ENCODE measurements at places on chromosomes 1 and 21.

DNA sequence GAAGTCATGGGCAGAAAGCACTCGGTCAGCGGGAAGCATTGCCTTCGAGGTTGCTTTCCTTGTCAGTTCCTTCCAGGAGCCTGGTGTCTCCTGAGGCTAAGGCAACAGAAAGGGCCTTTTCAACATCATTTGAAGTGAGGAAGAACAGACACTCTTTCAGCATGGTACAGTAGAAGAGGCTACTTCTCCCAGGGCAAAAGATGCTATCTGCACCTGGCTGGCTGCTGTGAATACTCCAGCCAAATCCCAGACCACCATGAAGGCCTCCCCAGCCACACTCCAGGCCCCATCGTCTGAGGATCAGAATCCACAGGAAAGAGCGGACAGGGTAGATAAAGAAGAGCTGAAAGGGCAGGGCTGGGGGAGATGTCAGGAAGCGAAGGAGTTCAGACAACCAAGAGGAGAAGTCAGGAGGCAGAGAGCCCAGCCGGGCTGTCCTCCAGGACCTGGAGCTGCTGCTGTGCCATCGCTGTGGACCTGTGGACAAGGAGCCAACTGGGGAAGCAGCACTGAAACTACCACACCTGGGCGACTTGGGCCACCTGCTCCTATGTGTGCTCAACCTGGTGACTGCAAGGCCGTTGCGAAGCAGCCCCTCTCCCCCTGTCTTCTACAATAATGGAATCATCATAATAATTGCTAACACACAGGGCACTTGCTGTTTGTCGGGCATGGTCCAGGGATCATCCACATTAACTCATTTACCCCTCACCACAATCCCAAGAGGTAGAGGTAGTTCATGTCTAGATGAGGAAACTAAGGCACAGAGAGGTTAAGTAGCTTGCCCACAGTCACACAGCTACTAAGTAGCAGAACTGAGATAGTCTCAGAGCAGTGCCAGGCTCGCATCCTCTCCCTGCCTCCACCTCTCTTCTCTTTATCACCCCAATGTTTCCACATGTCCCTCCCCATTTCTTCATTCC lies 88.0 kb upstream of the ZBTB40 start:
- no peak for DNase-seq

- DNase-seq, result no peak
Measured at GRCh38 chr1:36950604-36951291, 83.6 kb downstream of the GRIK3 start.

DNA sequence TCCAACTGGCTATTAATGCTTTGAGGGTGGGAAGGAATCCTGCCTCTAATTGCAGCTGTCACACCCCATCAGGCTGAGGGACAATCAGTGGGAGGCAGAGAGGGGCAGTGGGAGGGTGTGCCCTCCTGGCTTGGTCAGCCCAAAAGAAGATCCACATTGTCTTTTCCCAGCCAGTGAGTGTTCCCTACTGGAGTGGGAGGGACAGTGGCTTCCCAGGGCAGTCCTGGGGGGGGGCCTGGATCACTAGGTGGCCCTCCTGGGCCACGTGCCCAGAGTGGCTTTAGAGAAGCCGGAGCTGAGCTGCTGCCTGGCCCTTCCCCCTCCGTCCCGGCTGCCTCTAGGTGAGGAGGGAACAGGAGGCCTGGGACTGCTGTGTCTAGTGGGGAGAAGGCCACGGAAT lies 14.0 kb downstream of the INKA2 start:
- DNase-seq, result no peak

DNA sequence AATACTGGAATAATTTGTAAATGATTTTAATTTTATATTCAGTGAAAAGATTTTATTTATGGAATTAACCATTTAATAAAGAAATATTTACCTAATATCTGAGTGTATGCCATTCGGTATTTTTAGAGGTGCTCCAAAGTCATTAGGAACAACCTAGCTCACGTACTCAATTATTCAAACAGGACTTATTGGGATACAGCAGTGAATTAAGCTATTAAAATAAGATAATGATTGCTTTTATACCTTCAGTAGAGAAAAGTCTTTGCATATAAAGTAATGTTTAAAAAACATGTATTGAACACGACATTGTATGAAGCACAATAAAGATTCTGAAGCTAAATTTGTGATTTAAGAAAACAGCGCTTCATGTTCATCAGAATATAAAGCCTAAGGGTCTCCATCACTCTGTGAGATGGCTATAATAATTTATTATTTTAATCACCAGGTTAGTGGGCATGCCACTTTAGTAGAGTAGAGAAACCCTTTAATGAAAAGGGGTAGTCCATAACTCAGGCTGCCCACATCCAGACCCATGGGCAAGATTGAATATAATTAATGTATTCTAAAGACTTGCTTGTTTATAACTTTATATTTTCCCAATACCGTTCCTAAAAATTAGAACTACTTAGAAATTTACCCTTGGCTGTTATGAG lies 3.2 kb downstream of the CCN1 start:
- no peak for DNase-seq

- DNase-seq, result no peak
Measured at GRCh38 chr1:240598216-240599001, 13.5 kb downstream of the GREM2 start.

GRCh38 chr1:56321150-56321490 lies 258.2 kb downstream of the PLPP3 start:
- DNase-seq, result no peak

GRCh38 chr1:110829955-110830553 lies 42.9 kb upstream of the CD53 start:
- DNase-seq, result peak; percentile 27

DNA sequence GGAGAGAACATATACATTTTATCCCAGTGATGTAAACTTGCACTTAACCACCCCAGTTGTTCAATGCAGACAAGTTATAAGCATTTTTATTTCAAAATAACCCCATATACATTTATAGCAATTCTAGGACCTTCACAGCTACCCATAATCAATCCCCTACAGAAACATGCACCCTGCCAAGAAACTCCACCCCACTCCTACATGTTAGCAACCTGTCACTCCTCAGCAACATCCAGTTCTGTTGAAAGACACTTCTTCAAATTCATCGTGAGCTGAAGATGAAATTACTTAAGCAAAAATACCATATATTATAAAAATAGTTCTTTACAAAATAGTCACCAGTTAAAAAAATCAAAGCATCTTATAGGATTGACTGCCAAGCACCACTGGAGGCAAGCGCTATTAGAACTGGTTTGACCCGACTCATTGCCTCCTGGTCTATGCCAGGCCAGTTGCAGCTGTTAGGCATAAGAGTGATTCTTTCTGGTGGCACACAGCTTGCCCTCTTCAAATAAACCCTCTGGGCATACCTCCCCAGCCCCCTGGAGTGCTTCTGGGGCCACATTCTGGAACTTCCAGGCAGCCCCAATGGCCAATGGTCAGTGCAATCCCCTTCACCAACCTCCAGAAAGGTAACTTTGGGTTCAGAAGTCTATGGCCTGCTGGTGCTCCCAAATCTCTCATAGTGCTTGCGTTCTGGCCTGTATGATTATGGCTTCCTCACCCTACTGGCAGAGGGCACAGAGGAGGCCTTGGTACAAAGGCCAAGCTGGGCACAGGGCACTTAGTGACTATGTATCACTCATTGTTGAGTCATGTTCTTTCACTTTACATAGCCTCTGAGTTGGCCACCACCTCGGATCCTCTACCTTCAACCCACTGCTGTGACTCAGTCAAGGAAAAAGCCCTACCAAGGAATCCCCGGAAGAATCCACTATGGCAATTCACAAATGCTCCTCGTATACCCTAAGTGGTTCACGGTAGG lies 72.2 kb upstream of the RALGPS2 start:
- peak; percentile 67 for DNase-seq

- DNase-seq, result no peak
Measured at GRCh38 chr1:50415235-50416149, 7.8 kb downstream of the DMRTA2 start.

DNA sequence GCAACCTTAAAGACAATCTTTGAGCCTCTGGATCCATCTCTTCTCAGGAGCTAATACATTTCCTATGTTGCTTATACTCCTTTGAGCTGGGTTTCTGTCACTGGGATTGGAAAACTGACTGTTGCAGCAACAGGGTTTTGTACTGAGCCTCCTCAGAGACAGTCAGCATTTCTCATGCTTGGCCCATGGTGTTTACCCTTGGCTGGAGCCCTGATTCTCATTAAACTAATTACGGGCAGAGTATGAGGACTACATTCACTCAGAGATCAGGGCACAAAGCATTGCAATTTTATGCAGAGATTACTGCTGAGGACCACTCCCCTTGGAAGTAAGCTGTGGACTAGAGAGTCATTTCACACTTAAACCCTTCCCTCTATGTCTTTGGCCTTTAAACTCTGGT lies 134.5 kb downstream of the LRIG2 start:
- DNase-seq, result no peak

- DNase-seq, result no peak
Measured at GRCh38 chr1:32276032-32276782, 15.7 kb upstream of the HDAC1 start.

DNA sequence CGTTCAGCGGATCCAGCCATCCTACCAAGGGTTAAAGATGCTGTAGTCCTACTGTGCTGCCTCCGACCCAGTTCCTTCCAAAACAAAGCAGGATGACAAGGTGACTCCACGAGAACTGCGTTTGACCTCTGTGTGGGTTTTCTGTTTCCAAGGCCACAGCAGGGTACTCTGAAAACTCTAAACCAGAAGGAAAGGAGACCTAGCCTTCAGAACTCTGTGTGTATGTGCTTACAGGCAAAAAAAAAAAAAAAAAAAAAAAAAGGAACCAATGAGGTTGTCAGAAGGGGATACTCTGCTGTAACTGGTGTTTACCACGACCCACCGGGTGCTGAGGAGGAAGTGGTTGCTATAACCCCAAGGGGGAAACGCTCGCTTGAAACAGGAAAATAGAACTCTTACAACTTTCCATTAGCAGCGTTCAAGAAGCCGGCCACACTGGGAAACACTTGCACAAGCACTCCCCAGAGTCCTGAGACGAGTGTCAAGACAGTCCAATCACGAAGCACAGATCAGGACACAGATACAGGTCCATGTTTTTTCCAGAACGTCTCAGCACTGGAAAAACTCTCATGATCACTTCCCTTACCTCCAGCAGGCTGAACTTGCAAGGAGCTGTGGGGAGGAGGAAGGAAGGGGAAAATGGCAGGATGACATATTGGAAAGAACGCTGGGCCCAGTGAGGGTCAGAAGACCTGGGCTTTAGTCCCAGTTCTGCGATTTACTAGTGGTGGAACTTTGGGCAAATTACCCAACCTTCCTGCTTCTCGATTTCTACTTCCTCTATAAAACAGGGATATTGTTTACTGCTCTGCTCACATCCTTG lies 64.0 kb downstream of the ITPKB start:
- no peak for DNase-seq

DNA sequence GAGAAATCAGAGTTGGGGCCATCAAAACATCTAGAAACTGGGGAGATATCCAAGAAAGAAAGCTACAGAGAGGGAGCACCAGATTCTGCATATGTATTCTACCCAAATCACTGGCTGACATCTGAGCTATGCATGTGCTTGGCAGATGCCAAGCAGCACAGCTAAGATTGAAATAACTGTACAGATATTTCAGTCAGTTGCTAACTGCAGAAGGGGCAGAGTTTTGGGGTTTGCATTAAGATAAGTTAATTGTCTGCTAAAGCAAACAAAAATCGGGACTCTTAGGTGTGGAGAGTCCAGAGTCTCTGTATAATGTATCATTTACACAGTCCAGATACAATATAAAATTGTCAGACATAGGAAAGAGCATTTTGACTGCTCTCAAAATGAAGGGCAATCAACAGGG lies 437.1 kb downstream of the PTBP2 start:
- no peak for DNase-seq

DNA sequence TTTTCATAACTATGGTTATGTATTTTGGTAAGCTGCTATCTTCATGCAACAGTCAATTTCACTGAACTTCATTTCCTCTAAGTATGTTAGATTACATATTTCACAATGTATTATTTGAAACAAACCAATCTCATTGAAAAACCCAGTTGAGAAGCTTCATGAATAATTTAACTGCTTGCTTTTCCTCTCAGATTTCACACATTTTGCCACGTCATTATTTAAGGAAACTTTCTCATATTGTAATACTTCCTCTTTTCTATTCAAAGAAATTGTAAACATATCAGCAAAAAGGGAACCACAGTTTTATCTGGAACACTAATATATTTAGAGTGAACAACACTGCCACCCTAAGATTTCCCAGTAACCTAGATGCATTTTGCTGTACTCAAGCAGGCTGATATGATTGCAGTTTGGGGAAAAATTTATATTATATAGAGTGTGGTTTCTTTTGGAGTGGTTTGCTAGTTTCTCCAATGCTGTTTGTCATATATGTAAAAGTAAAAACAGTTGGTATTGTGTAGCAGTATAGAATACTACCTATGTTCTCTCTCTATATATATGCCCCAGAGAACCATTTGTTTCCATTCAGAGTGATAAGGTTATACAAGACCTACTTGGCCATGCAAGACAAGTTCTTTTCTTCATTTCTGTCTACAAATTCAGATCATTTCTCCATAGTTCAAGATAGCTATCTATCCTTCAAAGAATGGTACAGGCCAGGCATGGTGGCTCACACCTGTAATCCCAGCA lies 28.4 kb upstream of the AHCTF1 start:
- DNase-seq, result peak; percentile 35

DNA sequence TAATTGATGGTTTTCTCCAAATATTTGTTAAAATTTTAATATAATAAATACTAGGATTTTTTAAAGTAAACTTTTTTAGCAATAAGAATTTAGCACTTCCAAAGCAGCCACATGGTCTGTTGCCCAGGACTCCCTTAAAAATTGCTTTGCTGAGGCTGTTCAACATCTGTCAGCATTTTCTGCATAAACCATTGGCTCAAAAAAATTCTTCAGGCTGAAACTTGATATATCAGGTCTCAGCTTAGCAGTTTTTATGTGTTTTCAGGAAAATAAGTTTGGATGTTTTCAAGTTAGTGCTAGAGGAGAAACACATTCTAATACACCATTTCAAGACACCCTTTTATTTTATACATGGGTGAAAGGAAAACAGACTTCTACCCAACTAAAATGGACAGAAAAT lies 69.1 kb upstream of the C1orf105 start:
- DNase-seq, result peak; percentile 33

GRCh38 chr1:84225646-84226045 lies 75.9 kb upstream of the SAMD13 start:
- DNase-seq, result no peak

- no peak for DNase-seq
Measured at GRCh38 chr1:23124259-23125026, 44.2 kb downstream of the LUZP1 start.

DNA sequence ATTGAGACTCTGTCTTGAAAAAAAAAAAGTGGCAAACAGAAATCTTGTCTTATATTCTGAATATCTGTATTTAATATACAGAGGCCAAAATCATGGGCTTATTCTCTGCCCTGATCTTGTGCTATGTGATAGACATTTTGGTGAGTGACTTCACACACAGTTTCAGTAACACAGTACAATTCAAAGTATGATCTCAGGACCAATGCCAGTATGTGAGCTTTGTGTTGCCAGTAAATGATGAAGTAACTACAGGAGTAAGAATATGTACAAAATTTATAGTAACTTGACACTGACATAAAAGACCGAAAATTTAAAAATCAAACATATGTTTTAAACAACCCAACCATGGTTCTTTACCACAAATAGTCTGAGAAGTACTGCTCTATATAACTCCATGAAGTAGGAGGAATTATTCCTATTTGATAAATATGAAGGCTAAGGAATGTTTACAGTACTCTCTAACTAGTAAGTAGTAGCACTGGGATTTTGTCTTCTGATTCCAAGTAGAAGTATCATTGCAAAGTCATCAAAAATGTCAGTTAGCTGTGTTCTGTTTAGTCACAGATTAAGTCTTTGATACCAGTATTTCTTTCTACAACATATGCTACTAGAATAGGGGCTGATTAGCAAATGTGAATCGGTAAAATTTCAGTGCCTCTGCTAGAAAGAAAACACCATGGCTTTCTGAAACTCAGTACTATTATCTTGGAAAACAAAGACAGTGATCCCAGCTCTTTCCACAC lies 25.3 kb downstream of the DPH5 start:
- no peak for DNase-seq
